ENCODE measurements at places on chromosomes 4 and X.
A peak's percentile ranks its signal among the peaks of the same experiment; 100 is the strongest.

DNA sequence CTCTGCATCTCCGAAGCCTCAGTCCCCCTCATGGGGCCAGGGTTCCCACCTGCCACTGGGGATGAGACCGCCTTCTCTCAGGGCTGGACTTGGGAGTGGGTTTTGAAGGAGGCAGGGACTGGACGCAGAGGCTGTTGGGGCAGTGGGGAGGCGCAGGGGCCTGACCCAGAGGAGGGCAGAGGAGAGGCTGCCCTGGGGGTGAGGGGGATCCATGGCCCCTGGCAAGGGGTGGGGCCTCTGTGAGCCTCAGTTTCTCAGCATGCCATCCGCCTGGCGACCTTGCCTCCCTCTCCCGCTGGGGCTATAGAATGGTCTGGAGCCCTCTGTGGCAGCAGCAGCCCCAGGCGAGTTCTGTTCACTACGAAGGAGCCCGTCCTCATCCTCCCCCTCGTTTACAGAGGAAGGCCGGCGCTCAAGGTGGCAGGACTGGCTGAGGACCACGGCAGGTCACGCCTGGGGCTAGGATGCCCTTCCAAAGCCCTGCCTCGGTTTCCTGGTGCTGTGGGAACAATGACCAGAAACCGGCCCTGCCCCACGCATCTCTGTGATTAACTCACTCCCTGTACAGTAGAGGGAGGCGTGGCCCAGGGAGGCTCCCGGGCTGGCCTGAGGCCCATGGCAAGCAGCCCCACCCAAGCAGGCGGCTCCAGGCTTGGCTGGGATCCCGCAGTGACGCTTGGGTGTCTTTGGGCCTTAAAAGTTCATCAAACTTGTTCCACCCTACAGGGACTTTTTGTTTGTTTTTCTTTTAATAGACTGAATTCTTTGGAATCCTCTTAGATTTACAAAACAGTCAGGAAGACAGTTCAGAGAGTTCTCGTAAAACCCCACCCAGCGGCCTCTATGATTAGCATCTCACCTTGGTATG lies 16.0 kb upstream of the SH3TC1 start:
- DNase-seq: peak; percentile 73

- DNase-seq: no peak
Measured at GRCh38 chrX:4091046-4091760, 377.8 kb upstream of the PRKX start.

DNA sequence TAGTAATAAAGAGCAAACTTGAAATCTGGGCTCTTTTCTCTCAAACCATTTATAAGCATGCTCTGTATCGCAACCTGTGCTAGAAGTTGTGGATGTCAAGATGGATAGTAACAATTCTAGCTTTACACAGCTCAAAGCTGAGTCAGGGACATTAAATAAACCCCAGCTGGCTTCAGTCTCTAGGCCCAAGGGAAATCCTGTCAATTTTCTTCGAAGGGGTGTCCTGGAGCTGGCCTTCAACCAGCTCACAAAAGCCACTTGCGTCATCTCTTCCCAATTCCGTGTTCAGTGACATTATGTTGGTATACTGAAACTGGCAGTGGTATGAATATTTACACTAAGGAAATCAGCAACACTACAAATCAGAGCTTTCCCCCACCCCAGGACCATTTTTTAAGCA lies 89.8 kb upstream of the PRKG2 start:
- no peak for DNase-seq

- no peak for DNase-seq
Measured at GRCh38 chr4:2332201-2332975, 70.5 kb upstream of the MXD4 start.

DNA sequence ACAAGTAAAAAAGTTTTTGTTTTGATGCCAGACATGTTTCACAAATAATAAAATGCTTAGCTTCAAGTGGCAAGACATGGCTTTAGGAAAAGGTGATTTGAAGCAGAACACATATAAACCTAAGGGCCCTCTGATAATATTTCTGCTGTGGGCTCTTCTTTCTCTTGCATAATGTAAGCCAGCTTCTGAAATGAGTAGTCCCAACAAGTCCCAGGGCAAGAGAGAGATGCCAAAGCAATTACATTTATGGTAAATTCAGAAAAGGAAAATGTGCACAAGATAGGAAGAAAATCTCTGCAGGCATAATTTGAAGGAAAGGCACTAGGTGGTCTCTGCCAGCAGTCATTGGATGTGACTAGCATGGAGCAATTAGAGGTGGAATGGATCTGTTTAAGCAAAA lies 170.8 kb upstream of the GALNT7 start:
- DNase-seq: no peak

- no peak for DNase-seq
Measured at GRCh38 chr4:12138488-12138887, 709.8 kb upstream of the HS3ST1 start.

GRCh38 chr4:14644580-14645282 lies 357.6 kb upstream of the CPEB2 start:
- no peak for DNase-seq

- no peak for DNase-seq
Measured at GRCh38 chrX:39600222-39600621, 497.5 kb downstream of the BCOR start.

DNA sequence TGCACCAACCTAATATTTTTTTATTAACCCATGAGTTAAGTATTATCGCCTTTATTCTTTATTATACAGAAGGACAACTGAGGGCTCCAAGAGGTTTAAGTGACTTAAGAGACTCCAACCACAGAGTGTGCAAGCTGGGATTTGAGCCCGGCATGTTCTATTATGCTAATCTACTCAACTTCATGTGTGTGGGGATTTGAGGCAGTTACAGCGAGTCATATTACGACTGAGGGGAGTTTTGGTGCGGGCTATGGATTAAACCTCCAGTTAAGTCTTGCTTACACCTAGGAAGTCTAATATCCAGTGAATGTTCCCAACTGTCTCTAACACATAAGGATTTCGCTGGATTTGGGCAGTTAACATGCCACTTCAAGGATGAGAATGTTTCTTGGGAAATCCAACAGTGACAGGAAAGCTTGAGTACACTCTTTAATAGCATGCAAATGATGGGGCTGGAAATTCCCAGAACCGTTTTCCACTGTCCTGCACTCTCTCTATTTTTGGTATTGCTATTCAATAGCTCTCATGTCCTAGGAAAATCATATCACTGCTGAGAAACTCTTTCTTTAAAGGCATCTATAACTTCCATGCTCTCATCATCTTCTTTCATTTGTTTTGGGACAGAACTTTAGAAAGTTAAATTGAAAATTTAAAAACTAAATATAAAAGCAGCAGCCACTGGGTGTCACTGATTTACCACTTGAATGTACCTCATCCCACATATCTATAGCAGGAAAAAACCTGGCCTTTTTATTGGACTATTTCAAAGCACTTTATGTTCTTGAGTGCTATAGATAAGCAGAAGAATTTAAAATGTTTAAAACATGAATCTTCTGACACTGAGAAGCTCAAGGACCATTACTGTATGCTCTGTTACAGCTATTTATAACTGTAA lies 165.1 kb upstream of the TTC29 start:
- no peak for DNase-seq

- DNase-seq: no peak
Measured at GRCh38 chrX:11589641-11590040, 76.1 kb downstream of the ARHGAP6 start.
